Cerebellar nuclear complex (tissue), 1 donor: ENCODE measurements at places on chromosomes 2 and 18.

- DNase-seq, result no peak
Observed at GRCh38 chr2:53660886-53661285, 106.7 kb upstream of the CHAC2 start.

DNA sequence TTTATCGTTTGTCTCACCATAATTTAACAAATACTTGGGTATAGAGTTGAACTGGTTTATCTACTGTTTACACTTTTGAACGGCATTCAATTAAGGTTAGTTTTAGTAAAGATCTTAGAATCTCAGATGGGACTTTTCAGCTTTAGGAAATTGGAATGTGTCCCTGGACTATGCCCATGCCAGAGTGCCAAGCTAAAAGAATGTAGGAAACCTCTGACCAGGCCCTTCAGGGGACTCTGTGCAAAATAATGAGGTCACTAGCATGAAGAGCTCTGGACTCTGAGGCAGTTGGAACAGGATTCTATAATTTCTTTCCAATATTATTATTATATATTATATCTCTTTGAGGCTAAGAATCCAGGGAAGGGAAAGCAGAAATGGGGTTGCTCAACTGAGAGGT lies 13.5 kb downstream of the DIS3L2 start:
- DNase-seq, result no peak

DNA sequence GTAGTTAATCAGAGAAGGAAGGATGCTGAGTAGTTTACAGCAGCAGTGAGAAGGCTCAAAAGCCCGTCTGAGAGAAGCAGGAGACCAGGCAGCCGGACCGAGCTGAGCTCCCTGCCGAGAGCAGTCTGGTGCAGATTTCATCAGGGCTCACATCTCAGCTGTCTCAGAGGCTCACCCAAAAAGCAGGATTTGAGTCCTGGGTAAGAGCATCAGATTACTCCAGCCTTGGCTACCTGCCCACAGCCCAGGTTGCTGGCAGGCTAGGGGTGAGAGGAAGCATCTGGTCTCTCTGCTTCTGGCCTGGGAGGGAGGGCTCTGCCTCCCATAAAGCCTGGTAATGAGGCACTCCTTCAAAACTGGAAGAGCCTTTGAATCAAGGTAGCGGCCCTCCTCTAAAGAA lies 140.5 kb downstream of the ST6GAL2 start:
- peak; percentile 82 for DNase-seq

DNA sequence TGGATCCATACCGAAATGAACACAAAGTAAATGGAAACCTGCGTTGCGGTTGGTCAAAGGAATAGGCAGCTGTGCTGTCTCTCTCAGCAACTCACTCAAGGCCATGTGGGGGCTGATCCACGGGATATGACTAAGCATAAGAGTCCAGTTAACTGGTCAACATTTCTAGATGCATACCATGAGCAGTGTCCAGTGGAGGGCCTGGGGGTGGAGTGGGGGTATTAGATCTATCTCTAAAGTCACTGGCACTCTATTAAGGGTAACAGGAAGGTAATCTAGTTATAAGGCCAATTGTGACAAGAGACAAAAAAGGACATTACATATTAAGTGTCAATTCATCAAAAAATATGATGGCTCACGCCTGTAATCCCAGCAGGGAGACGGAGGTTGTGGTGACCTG lies 136.8 kb downstream of the TTC32 start:
- no peak for DNase-seq

- DNase-seq, result no peak
Observed at GRCh38 chr2:234951664-234952269, at the start of gene SH3BP4. Gene SH3BP4, plus strand, starts transcription at chr2:234952017. Its CDS starts 82,986 bp downstream, at chr2:235035003.

GRCh38 chr2:234125451-234126145 lies 75.1 kb downstream of the SPP2 start:
- no peak for DNase-seq

- DNase-seq, result no peak
Observed at GRCh38 chr18:44079606-44080005, 601.1 kb upstream of the SETBP1 start.

- DNase-seq, result no peak
Observed at GRCh38 chr2:188485496-188485895, 193.8 kb downstream of the GULP1 start.

DNA sequence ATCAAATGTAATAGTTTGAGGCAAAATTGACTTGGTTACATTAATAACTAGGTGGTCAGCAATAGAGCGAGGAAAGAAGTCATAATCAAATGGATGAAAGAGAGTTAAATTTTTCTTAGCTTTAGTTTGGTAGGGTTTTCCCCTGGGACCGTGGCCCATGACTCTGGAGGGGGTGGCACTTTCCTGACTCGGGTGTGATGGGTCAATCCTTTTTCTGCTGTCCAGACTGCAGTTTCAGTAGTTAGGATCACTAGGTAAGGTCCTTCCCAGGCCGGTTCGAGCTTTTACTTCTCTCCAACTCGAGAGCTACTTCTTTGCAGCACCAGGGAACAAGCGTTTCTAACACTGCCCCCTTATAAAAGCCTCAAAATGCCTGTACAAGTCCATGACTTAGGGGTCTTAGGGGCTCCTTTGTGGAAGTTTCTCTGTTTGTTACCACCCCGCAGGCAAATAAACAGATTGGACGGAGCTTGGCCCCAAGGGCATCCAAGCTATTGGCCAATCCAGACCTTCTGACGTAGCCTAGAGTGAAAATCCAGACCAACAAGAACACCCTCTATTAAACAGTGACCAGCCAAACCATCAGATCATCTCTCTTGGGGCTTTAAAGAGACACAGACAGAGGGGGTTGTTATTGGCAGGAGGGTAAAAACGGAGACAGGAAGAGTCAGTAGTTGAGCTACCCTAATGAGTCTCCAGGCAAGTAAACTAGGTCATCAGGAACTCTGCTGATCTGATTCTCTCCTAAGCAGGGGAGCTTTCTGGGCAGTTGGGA lies 9.4 kb upstream of the CEP68 start:
- no peak for DNase-seq

DNA sequence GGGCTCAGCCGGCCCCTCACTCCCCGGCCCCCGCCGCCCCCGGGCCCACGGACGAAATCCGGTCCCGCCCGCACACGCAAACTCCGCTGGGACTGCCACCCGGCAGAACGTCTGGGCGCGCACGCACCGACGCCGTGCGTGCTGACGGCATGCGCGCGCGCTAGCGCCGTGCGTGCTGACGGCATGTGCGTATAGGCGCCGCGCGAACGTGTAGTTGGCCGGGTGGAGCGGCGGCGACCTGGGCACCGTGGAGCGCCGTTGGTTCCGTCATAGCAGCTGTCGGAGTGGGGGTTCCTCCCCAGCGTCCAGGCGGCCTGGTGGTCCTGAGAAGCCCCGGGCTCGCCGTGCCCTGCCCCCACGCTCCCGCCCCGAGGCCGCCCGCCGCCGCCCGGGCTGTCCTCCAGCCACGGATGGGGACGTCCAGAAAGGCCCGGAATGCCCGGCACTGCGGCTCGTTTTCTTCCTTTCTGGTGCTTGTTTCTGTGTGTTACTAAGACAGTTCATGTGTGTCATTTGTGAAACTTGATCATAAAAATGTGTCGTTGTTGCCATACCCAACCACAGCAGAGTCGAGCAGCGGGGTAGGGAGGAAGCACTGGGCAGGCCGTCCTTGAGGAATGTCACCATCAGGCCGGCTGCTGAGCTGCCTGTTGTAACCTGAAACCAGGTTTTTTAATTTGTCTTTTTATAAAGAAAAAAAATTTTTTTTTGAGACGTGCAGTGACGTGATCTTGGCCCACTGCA lies at the start of gene TXNL4A:
TXNL4A (minus strand) TSS at position 113 of the 744 bp plus-strand sequence. CDS start 171 bp downstream, outside the sequence.
- DNase-seq, result peak; percentile 16

DNA sequence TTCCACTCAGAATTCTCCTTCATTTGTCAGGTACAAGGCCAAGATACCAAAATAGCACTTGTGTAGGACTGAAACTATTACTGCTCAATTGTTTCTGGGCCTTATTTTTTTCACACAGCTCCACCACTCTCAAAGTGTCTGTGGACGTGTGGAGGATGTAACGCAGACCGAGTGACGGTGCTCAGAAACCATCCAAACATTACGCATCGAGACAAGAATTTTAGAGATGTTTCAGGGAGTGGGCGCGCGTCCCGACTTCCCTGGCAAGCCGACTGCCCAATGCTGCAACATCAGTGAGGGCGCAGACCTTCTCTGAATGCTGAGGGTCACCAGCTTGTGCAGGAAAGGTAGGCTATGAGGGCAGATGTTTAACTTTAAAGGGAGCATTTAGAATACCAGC lies 108.4 kb downstream of the GATA6 start:
- DNase-seq, result no peak

DNA sequence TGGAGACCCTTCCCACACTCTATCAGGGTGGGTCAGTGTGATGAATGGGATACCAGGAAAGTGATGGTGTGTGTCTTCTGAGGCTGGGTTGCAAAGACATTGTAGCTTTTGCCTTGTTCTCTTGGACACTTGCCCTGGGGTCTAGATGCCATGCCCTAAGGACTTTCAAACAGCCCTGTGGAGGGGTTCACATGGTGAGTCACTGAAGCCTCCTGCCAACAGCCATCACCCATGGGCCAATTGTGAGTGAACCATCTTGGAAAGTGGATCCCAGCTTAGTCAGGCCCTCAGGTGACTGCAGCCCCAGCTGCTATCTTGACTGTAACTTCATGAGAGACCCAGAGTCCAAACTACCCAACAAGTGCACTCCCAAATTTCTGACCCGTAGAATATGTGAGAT lies 25.8 kb upstream of the IGFBP5 start:
- DNase-seq, result no peak

- DNase-seq, result no peak
Observed at GRCh38 chr18:78996741-78997490, 17.3 kb downstream of the SALL3 start.

GRCh38 chr2:206693399-206694137 lies 24.6 kb downstream of the DYTN start:
- no peak for DNase-seq

- no peak for DNase-seq
Observed at GRCh38 chr2:236242057-236242495, 22.1 kb downstream of the ASB18 start.

DNA sequence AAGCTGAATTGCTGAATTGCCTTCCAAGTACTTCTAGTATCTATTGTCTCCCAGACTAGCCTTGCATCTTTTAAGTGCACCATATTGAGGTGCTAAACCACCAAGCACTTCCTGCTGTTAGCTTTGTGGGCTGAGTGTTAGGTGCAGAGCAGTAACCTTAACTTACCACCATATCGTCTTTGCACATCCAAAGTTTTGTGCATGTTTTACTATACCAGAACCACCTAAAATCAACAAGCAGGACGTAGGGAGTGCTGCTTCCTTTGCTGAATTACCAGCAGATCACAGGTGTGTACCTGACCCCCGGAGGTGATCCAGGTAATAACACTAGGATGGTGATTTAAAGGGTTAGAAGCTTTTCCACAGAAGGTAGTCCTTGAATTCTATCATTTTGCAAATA lies 359.9 kb upstream of the HNRNPA3 start:
- no peak for DNase-seq

DNA sequence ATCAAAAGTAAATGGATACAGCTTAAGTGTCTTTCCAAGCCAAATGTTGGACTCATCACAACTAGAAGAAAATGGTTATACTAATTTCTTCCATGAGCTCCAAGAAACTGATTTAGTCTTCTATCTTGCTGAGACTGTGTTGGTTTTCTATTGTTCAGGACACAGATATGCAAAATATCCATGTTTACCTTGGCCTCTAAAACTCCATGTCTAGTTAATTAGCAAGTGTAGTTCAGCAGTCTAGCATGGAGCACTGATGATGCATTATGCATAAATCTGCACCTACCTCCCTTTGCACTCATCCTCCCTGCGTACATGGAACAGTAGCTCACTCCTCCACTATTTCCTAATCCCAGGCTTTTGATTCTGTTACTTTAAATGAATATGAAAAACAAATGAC lies 731.4 kb upstream of the CHAC2 start:
- no peak for DNase-seq

GRCh38 chr2:166984797-166985196 lies 96.5 kb downstream of the XIRP2 start:
- DNase-seq, result no peak

DNA sequence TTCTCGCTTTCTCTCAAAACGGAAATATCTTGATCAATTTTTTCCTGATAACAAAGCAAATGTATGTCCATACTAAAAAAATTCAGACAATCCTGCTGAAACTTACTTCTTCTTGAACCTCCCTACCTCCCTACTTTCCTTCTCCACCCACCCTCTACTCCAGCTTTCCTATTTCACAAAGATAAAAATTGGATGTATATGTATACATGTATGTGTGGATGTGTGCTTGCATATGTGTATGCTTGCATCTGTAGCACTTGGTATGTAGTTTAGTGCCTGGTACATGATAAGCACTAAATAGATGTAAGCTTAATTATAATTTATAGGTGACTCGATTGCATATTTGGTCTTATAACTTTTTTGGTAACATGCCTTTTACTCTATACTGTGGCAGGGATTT lies 167.5 kb upstream of the ITGA4 start:
- DNase-seq, result no peak

DNA sequence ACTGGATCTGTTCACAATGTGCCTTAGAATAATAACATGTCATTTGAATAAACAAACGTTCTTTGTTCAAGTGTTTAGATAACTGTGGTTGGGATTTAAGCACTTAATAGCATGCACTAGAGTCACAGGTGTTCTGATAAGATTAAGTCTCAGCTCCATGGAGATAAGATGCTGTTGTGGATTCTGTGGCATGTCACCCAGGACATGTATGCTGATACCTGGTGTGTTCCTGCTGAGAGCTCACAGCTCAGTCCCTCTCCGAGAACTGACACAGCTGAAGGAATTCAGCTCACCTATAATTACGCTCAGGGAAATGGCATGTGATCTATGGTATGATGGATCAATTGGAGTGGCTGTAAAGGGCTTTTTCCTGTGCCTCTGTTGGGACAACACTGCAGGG lies 75.4 kb upstream of the ST6GAL2 start:
- DNase-seq, result no peak

GRCh38 chr2:239993291-239993690 lies 31.9 kb downstream of the NDUFA10 start:
- no peak for DNase-seq

DNA sequence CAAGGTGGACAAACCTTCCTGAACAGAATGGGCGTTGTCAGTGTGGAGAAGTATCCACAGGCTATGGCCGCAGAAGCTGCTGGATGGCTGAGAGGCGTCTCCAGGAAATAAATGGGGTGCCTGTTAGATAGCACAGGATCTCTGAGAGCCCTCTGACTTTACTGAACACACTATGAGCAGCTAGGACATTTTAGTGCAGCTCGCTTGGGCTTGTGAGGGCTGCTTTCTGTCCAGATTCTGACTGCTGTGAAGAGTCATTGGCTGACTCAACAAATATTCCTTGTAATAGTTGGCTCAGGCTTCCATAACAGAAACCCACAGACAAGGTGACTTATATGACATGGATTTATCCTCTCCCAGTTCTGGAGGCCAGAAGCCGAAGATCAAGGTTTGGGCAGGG lies 100.2 kb upstream of the SNTG2 start:
- DNase-seq, result no peak

DNA sequence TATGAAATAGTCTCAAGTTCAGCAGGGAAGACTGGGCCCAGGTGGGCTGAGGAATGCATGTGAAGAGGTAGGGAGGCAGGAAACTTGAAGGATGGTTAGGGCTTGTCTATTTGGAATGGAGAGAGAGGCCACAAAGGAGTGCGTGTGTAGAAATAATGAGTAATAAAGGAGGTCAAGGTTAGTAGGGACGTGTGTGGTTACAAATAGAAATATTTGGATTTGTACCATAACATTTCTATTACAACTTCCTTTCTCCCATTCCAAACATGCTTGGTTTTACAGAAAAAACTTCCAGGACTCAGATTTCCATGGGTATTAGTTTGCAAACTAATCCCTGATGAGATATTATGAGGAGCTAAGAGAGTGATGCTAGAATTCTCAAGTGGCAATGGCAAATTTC lies 280.6 kb downstream of the NCKAP5 start:
- DNase-seq, result no peak

GRCh38 chr18:69787825-69788547 lies 159.7 kb downstream of the CD226 start:
- no peak for DNase-seq
